ENCODE measurements at places on chromosomes 1 and 21.

DNA sequence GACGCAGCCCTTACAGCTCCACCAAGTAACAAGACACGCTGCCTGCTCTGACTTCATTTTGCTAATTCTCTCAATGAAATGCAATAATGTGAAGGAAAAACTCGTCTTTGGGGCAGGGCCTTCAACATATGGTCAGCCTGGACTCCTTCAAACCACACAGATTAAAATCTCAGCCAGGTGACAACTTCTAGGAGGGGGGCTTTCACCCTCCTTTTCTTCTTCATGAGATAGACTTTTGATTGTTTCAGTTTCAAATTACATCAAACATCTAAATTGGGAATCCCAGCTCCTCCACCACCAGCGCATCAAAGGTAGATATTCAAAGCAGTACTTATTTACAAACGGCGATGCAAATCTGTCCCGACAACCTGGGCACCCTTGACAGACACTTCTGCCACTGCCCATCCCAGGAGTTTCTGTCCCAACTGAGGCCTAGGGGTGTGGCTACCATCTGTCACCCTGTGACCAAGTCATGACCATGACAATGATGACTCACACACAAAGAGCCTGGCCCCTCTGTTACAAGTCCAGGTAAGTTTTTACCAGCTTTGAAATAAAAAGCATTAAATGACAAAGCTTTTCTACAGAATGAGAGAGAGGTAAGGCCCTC lies 29.7 kb downstream of the SSBP3 start:
- no peak for DNase-seq

- DNase-seq = peak; percentile 27
Observed at GRCh38 chr1:98102345-98103030, 181.7 kb upstream of the DPYD start.

GRCh38 chr1:245477941-245478340 lies 323.2 kb downstream of the KIF26B start:
- DNase-seq = no peak

DNA sequence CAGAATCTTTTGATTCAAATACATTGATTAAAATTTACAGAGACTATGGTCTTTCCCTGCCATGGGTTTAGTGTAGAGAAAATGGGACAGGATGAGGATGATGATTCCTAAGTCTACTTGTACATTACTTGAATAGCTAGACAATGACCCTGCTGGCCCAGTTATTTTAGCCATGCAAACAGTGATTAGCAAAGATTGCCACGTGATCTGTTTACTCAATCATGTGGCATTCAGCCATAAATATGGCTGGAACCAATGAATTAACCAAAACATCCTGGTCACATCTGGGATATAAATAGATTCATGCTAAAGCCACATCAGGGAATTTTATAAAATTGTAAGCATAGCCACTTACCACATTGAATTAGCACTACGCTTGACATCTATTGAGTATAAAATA lies 167.3 kb downstream of the PBX1 start:
- peak; percentile 82 for DNase-seq

GRCh38 chr1:155981266-155982088 lies 3.1 kb upstream of the ARHGEF2 start:
- DNase-seq = peak; percentile 58

- DNase-seq = no peak
Observed at GRCh38 chr1:151047591-151047924, at the start of gene C1orf56. Gene C1orf56 (plus strand): TSS chr1:151047751. CDS start chr1:151047848, 97 bp downstream.

GRCh38 chr1:153363641-153364040 lies 6.0 kb downstream of the S100A9 start:
- DNase-seq = no peak

GRCh38 chr21:37338671-37339551 lies 27.7 kb upstream of the DYRK1A start:
- peak; percentile 78 for DNase-seq

DNA sequence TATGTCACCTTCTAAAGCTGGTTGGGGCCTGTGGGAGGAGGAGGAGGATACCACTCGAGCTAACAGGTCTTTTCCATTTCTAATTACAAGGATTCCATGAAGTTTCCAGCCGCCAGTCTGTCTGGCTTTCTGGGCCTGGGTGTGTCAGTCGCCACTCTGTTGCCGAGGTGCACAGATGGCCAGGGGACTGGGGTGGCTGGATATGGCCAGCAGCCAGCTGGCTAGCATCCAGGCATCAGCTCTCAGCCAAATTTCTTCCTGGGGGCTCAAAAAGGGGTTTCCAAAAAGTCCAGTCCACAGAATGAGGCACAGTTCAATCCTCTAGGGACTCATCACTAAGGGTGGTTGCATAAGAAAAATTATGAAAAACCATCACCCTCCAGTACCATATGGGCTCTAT lies 32.4 kb downstream of the ITPKB start:
- no peak for DNase-seq

DNA sequence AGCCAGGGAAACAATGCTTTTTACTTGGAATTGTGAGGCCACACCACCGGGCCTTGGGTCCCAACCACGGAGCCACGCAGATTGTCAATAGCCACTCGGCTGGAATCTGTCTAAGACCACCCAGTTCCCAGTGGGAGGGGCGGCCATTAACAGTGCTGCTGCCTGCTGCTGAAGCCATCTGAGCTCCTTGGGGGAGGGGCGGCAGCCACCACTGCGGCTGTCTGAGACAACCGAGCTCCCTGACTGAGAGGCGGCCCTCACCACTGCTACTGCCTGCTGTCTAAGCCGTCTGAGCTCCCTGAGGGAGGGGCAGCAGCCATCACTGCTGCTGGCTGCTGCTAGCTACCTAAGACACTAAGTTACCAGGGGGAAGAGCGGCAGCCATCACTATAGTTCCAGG lies 64.3 kb downstream of the DMRTA2 start:
- DNase-seq = no peak

- DNase-seq = no peak
Observed at GRCh38 chr1:95957748-95958147, 723.7 kb downstream of the RWDD3 start.

DNA sequence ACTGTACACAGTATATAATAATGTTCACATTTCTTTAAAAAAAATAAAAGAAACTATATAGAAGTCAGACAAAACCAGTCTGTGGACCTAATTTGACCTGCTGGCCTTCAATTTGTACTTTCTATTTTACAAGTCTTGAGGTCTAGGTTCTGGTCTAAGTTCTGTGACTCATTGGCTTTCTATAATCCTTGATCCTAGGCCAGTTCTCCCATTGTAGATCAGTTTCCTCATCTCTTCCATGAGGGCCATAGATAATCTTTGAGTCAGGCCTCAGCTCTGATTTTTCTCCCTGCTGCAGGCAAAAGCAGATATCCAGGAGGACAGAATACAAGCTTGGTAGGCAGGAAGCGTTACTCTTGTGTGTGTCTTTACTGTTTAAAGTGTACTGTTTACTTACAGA lies 603.7 kb upstream of the CAMK1G start:
- no peak for DNase-seq

- no peak for DNase-seq
Observed at GRCh38 chr1:64828829-64829228, 84.0 kb downstream of the RAVER2 start.

- no peak for DNase-seq
Observed at GRCh38 chr1:163770265-163770664, 448.5 kb downstream of the NUF2 start.

DNA sequence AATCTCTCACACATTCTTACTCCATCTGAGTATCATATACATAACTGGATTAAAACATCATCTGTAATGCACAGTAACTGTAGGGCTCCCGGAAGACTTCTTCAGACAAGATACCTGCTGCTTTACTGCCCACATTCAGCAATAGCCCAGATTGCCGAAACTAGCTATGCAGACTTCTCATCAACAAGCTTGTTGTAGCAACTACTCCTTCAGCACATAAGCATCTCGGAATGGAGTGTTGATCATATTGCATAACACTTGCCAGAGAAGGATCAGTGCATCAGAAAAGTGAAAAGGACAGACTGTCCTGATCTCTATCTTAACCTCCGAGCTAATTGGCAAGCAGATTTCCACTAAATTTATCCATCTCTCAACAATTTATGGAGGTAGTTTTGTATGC lies 354.6 kb upstream of the C1orf87 start:
- DNase-seq = peak; percentile 34

- DNase-seq = no peak
Observed at GRCh38 chr1:230332575-230333066, 93.5 kb downstream of the PGBD5 start.

GRCh38 chr1:210323957-210324356 lies 4.7 kb upstream of the HHAT start:
- DNase-seq = no peak

Data from skeletal muscle cell (primary cell).